ENCODE measurements at places on chromosomes 1 and 21.

- DNase-seq = no peak
These were observed 149.7 kb downstream of the HIVEP3 start for GRCh38 chr1:41769068-41769467.

- peak; percentile 53 for DNase-seq
These were observed 30.9 kb downstream of the RCAN1 start for GRCh38 chr21:34583926-34584563.

- DNase-seq = no peak
These were observed 420.8 kb downstream of the NPHP4 start for GRCh38 chr1:5571438-5571837.

DNA sequence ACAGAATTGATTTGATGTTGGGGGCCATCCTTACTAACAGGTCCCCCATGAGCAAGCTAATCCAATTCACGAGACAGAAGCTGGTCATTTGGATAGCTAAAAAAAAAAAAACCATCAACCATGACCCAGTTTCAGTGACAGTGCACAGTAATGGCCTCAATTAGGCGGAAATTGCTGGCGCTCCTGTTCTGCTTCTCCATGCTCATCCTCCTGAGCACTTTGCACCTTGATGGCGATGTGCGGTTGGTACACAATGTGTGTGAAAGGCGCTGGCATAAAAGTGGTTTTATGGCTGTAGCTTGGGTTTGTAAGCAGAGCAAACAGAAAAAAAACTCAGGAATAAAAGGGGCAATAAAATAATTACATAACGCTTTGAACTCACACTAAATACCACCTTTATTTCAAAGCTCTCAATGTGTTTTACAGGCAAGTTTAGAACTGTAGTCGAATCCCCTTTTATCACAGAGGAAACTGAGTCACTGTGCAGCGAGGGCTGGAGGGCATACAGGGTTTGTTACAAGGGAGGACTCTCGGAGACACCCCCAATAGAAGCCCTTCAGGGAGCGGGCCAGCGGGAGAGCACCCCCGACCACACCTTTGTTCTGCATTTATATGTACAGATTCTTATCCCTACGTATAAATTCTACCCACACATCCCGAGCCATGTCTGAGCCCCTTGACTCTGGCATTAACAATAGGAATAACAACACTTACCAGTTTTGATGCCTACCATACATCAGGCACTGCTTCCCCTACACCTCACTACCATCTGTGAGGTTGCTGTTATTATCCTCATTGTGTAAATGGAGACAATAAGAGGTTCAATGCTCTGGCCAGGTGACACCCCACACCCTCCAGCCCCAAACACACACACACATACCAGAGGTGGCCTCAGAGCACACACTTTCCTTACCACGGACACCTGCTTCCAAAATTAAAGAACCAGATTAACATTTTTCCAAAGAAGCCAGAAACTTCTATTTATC, 213.5 kb upstream of the IRF2BP2 start:
- no peak for DNase-seq

DNA sequence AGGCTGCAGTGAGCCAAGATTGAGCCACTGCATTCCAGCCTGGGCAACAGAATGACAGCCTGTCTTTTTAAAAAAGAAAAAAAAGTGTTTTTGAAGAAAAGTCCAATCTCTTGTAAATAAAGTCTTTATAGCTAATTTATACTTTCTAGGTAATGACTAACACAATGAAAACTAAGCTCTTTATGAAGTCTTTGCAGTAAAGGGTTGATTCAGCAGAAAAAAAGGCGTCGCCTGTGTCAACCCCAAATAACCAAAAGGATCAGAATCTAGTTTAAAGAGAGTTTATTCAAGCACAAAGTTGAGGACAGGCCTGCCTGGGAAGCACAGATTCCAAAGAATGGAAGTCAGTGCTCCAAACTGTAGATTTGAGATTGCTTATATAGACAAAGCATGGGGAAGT, 14.3 kb upstream of the PGBD2 start:
- DNase-seq = no peak

GRCh38 chr21:25887166-25887565, 152.4 kb downstream of the GABPA start:
- no peak for DNase-seq

GRCh38 chr1:248825136-248825535, 579 bp downstream of the SH3BP5L start:
- no peak for DNase-seq

DNA sequence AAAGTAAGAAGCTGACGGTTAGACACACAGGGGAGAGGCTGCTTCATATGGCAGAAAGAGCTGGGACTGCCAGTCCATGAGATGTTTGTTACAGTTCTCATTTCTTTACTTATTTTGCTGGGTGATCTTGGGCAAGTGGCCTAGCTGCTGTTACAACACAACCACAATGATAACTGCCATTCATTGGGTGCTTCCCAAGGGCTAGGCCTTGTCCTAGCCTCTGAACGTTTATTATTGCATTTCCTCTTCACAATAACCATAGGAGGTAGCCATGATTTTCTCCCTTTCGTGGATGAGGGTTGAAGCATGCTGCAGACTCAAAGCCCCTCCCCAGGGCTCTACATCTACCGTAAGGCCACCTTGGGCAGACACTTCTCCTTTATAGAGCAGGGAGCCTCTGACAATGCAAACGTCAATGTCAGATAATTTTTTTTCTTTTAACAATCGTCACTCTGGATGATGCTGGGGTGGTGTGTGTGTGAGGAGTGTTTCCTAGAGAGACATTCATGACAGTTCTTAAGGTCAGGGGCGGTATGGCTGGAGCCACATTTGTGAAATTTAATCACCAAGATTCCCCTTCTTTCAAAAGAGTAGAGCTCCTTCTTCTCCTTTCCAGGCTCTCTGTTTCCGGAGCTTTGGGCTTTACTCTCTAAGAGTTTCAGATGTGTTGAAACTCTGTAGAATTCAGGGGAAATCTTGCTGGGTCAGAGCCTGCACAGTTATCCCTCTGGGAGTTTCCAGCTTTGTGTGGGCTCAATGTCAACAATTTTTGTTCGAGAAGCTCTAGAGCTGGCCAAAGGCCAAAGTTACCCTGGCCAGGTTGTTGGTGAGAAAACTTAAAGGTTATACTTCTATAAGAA, 138.5 kb upstream of the SGIP1 start:
- DNase-seq = no peak

DNA sequence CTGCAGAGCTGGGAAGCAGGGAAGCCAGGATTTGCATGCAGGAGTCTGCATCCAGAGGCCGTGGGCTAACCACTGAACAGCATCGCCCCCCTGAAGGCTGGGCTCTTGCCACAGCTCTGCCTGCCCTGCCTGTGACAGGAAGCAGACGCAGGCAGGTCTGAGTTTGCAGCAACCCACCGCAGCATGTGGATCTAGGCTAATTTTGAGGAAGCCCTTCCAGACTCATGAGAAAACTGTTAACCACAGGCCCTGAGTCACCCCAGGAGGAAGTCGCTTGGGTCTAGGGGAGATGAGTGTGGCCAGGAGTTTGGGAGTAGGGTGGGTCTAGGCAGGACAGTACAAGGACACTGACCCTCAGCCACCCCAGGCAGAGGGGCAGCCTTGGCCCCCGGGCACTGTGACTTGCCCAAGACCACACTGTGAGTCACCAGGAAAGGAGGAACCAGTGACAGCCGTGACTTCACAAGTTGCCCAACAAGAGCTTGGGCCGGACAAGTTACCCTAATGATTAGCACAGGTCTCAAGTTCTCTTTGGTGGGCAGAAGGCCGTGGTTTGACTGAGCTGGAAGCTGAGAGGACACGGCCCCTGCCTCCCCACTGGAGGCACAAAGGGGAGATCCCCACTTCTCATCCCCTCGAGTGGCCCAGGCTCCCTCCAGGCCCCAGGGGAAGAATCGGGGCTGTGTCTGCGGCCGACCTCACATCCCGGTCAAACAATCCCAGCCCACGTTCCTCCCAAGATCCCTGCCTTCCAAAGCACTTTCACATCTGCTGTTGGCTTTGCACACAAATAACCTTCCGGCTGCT, 826 bp downstream of the LAPTM5 start:
- peak; percentile 92 for DNase-seq

DNA sequence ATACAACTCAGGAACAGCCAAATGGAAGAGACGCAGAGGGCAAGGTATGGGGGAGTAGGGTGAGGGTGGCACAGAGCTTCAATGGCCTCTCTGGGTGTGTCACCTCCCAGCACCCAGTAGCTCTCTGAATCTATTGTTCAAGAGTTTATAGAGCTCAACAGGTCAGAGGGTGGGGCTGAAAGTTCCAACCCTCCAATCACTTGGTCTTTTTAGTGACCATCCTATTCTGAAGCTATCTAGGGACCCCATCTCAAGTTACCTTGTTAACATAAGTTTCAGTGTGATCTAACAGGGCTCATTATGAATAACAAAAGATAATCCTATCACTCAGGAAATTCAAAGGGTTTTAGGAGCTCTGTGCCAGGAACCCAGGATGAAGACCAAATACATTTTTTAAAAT, 31.2 kb upstream of the ZNF697 start:
- no peak for DNase-seq

GRCh38 chr1:171794085-171794484, 12.6 kb downstream of the METTL13 start:
- peak; percentile 63 for DNase-seq

DNA sequence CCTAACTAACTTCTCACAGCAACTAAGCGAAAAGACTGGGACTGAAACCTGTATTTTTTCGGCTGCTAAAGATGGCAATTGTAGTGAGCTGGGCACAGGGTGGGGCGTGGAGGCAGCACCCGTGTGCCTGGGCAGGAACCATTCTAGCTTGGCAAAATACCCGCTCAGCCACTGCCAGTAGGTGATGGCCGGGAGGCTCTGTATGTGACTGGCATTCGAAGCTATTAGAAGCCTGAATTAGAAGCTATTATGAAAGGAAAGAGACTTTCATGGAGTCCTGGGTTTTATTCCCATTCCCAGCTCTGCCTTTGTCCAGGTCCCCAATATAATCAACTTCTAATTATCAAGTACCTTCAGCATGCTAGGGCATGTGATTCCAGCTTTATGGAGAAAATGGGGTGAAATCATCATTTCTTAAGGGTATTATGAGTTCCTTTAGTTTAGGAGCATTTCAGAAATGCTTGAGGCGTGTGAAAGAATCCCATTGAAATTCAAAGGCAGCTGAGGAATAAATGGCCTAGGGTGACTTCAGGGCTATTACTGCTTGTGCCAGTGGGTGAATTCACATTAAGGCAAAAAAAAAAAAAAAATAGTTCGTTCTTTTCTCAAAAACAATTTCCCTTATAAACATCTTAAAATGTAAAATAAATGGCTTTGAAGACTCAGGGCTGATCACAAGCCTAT, 125.6 kb downstream of the KCNN3 start:
- DNase-seq = no peak

DNA sequence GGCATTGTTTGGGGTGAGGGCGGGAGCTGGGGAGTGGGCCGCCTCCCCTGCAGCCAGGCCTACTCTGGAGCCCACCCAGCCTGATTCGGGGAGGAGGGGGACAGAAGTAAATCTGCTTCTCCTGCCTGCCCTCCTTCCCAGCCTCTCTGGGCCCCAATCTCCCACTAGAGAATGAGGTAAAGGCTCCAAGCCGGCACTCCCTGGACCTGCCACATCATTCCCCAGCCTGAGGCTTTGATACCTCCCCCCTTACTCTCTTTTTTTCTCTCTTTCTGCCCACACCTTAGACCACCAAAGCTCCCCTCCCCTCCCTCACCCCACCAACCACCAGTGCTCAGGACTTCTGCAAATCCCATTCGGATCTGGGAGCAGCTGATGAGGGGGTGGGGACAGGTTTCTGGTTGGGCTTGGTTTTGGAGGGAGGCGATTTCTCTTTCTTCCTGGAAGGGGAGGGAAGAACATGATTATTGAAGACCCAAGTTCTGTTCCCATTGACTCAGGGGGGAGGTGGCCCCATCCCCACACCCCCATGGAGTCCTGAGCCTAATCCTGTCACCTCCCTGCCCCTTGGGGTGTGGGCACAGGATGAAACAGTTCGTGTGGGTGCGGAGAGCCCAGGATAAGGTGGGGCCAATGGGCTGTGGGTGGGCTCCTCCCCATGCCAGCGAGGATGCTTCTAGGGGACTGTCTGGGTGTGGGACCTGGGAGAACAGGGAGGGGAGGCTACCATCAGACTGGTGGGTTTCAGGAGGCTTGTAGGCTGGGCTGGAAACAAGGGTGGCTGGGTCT, 1.3 kb downstream of the MAP7D1 start:
- DNase-seq = peak; percentile 43

GRCh38 chr1:91273875-91274274, 130.8 kb downstream of the HFM1 start:
- no peak for DNase-seq

- DNase-seq = no peak
These were observed 5.9 kb upstream of the EFNA3 start for GRCh38 chr1:155072531-155073289.

- DNase-seq = no peak
These were observed 505.1 kb upstream of the USP24 start for GRCh38 chr1:55720261-55720660.

DNA sequence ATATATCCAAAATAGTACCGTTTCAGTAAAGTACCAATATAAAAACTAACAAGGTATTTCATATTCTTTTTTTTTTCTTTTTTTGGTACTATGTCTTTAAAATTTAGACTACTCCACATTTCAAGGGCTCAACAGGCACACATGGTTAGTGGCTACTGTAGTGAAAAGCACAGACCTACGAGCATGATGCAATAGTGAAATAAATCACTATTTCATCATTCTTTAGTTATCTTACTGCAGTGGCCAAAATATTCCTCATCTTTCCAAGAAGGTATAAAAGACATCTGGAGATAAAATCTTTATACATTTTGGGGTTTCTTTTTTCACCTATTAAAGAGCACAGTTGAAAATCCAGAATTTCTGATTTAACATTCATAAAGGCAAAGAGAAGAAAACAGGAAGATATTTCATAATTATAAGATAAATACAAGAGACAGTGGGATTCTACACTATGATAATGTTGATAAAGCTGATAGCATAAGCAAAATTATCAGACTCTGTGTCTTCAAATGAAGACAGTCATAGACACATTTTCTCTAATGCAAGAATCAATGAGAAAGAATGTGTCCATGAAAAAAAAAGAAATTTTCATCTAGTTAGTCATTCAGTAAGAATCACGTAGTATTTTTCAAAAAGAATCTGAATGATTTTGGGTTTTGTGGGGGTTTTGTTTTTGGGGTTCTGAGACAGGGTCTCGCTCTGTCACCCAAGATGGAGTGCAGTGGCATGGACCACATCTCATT, 41.9 kb downstream of the CEP170 start:
- peak; percentile 48 for DNase-seq

DNA sequence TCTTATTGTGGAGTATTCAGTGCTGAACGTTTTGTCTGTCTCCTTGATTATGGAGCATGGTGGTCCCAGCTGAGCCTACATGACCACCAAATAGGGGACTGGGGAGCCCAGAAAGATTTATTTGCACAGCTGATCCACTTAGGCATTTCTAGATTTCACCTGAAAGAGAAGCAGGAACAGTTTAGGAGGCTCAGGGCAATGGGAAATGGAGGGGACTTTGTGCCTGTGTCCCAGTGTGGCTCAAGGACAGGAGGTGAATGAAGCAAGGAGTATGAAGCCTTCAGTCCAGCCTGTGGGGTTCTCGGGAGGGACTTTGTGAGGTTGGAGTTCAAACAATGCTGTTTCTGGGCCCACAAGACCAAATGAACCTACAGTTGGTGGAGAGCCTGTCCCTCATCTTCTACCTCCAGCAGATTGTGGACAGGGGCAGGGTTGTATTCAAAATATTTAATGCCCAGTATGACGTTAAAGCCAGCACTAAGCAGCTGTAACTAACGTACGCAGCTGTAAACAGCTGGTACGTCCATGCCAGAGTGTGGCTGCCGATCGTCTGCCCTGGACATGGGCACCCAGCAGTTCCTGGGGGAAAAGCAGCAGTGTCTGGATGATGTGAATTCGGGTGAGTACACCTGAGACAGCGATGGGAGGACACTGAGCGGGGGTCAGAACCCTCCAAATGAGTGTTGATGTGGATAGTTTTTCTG, 164.9 kb upstream of the RAB4A start:
- DNase-seq = no peak

GRCh38 chr1:16915627-16915973, 6.1 kb upstream of the CROCC start:
- DNase-seq = no peak
